ENCODE measurements at places on chromosomes 7 and 10.

DNA sequence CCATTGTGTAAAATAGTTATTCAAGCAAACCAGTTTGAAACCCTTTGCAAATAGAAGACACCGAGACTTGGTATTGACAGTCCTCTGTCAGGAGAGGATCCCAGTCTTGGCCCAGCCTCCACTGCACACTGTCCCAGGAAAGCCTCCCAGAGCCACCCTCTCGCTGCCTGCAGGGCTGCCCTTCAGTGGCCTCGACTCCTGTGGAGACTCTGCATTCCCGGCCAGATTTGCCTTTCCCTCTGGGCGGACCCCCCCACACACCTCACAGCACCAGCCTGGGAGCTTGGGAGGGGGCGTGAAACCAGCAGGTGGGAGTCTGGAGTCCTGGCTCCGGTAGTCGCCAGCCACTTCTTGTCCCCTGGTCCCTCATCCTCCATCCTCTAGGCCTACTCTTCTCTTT lies 48.7 kb downstream of the GRK5 start:
- no peak for DNase-seq

GRCh38 chr10:110274072-110274627 lies 30.6 kb downstream of the SMNDC1 start:
- no peak for DNase-seq

DNA sequence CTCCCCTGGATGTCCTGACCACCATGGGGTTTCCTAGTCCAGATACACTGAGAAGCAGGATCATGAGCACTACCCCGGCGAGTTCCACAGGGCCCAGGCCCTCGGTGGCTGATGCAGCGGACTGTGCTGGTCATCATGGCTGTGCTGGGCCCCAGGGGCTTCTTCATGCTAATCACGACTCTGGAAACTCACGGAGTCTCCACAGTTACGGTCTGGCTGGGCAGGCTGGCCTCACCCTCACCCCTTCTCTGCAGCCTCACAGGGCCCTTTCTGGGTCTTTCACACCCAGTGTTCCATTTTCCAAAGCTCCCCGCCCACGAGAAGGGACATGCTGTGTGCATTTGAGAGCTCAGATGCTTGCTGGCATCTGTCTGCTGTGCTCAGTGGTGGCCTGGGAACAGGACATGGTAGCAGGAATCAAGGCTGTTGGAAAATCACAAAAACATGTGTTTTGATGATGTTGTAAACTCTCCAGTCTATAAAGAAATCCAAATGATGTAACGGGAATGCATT lies 119.0 kb downstream of the PTPN20 start:
- DNase-seq, result no peak

DNA sequence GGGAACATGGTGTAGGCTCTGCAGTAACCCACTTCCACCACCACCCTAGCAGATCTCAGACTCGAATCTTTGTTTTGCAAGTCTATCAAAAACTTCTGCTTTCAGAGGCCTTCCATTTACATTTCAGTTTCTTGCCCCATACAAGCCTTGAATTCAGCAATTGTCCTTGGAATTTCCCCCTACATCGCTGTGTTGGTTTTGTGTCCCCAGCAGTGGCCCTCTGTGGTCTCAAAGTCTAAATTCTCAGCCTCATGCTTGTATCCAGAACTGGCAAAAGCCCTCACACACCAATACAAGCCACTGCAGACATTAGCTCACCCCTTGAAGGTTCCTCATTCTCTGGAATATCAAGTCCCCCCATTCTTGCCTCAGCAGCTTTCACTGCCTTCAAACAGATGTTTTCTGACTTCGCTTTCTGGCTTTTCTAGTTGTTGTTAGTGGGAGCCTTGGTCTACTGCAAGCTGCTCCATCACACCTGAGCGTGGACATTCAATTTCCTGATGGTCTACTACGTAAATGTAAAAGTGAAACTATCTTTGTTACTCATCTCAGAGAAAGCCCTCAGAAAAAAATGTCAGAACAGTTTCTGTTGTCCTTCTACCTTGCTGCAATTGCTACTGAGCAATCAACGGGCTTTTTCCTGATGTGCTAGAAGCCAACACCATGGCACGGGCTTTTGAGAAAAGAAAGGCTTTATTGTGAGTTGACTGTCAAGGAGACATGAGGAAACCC lies 1.8 kb upstream of the NUB1 start:
- DNase-seq, result peak; percentile 92

DNA sequence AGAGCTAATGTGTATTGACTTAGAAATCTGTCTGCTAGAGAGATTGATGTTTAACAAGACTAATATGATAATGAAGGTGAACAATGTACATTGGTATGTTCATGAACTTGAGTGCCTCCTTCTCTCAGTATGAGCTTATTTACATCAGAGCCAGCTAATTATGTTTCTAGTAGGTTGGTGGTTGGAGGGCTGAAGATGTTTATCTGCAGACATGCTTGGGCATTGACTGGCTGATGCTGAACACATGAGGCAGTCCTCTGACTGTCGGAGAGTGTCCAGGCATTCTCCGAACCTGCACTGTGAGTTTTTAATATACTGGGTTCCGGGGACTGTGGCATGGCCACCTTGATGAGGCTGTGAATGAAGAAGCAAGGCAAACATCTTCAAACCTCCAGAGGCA lies 47.5 kb downstream of the BMPER start:
- DNase-seq, result no peak

DNA sequence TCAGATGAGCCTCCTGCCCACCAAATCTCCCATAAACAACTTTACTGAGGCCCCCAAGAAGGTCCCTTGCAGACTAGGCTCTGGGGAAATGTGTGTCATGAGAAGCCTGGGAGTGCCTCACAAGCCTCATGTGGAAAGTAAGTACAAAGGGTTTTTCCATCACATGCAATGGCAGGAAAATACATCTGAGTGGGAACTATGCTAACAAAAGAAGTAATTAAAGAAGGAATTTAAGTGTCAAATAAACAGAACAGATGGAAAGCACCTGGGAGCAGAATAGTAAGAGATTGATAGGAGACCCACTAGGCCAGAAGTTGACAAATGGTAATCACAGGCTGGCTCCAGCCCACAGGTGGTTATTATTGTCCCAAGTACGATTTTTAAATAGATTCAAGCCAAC lies 20.5 kb downstream of the GSAP start:
- DNase-seq, result peak; percentile 86

DNA sequence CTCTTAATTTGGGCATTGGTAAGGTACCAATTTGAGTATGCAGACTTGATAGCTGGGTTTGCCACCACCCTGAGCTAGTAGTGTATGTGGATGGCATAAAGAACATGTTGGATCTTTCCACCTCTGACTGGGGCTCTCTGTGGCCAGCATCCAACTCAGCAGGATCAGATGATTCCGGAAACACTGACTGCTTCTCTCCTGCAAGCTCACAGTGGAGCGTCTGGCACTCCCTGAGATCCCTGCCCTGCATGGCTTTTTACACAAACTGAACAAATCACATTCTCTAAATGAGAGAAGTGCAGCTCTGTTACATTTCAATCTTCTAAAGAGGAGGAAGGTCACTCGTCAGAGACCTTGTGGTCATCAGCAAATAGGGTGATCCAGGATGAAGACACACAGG lies 1057.5 kb downstream of the NRG3 start:
- no peak for DNase-seq

DNA sequence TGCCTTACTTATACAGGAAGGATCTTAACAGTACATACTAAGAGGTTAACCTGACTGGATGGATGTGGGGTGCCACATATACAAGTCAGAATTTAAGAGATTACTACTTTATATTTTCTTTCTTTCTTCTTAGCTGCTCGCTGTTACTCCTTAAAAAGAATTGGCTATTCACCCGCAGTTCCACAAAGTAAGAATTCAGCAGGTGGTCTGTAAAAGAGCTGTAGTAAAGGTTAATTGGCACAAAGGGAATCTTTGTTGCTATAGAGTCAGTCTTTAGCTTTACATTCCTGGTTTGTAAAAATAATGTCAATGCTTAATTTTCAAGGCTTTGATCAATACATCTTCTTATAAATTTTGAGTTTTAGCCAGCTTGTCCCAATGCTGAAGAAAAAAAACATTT lies 43.2 kb downstream of the RALA start:
- DNase-seq, result no peak

GRCh38 chr10:62402508-62402907 lies 28.3 kb downstream of the ZNF365 start:
- no peak for DNase-seq

DNA sequence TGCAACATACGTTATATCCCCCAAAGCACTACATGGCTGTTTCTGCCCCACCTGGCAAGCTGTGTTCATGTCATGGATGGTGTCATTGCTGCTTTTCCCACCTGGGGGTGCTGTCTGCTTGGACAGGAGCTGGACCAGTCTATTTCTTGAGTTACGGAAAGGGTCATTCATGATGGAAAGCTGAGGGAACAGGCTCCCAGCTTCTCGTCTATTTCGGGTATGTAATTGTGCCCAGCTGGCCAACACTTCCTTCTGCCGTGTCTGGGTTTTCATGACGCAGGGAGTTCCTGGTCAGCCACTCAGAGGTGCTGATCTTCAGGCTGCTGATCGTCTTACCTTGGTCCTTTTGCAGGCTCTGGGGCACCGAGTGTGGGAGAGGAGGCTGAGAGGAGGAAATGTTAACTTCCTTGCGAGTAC lies 8.6 kb downstream of the BTBD16 start:
- DNase-seq, result no peak

- DNase-seq, result no peak
These were observed 80.0 kb downstream of the NKX6-2 start for GRCh38 chr10:132705943-132706342.

DNA sequence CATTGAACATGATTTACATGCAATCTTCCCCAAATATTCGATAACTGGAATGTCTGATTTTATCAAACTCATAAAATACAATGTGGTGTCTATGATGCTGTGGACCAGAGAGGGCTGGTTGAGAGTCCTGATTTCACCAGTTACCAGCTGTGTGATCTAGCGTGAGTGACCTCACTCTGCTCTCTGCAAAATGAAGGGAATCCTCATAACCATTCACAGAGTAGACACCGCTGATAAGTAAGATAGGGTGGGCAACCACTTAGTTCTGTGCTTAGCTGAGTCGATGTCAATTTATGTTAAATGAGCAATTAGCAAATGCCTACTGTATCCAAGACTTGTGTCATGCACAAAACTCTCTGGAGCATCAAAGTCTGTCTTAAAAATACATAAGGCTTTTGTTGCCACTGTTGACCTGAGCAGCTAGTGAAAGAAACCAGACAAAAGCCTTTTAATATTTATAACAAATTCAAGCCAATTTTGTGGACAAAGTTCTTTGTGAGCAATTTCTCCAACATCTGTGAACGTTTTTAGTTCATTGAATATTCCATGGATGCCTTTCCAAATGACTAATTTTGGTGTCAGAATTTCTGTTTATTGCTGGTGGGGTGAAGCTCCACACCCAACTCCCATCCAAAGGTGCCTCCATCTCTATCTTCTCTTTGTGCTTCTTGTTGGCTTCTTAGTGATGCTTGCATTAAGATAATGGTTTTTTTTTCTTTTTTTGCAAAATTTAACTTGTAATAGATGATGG lies 314.2 kb downstream of the ADRA2A start:
- no peak for DNase-seq

DNA sequence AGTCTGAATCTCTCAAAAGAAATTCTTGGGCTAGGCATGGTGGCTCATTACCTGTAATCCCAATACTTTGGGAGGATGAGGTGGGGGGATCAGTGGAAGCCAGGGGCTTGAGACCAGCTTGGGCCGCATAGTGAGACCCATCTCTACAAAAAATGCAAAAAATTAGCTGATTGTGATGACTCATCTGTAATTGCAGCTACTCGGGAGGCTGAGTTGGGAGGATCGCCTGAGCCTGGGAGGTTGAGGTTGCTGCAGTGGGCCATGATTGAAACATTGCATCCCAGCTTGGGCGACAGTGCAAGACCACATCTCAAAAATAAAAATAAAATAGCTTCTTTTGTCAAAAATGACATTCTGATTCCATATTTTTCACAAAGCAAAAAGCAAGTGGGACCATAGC lies 644.8 kb upstream of the FOXK1 start:
- no peak for DNase-seq

DNA sequence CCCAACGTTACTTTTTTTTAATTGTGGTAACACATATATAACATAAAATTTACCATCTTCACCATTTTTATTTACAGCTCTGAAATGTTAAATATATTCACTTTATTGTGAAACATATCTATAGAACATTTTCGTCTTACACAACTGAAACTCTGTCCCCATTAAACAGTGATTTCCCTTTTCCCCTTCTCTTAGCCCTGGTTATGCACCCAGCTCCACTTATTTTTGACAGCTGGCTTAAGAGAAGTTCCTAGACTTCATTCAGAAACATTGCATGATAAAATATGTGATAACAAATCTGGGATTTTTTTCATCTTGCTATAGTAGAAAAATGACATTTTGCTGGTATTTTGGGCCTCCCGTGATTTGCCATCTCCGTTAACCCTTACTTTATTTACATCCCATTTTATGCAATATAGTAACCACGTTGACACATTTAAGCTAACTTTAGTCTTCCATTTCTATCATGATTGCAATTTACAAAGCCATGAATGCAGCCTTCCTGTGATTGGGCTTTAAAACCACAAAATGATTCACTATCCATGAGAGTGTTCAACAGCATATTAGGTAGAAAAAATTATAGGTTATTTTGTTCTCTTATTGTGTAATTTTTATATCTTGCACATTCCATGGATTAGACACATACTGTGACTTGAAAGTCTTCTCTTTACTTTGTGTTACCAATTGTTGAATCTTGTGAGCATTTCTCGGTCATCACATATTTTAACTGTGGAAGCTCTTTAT lies 139.6 kb downstream of the SND1 start:
- DNase-seq, result peak; percentile 58

DNA sequence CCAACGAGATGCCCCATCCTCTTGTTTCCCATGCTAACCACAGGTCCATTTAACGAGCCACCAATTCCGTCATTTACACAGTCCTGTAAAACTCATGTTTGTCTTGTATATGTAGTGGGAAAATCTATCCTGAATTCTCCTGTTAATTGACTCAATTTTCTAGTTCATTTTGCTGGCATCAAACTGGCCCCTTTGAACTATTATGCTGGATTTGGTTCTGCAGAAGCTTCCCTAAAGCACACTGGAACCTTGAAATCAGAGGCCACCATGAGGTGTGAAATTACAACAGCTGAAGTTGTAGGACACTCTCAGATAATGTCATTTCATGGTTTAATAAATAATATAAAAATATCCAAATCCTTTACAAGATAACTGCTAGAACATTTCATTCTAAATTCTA lies 129.8 kb upstream of the AKR1E2 start:
- no peak for DNase-seq

DNA sequence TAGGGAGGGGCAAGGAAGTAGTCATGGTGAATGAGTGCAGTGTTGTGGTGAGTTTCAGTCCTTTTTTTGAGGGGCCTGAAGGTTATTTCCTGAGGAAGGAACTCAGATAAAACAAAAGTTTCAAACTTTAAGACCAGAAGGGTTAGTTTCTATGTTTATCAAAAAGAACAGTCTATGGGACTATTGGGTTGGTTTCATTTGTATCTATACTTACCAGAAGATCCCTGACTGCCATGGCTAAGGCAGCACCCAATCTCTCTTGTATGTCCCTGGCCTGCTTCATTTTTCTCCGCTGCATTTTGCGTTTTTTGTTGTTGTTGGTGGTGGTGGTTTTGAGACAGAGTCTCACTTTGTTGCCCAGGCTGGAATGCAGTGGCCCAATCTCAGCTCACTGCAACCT lies 19.3 kb upstream of the GAD2 start:
- DNase-seq, result no peak

Data from inflammatory macrophage treated with lipopolysaccharide for 1 hour (primary cell).